Activated CD4-positive, alpha-beta memory T cell treated with anti-CD3 and anti-CD28 coated beads, Interleukin-2, amount 10 ng/mL, durations not matched to agents 7 days and 5 days (primary cell): ENCODE measurements at places on chromosomes 1 and 21.
A peak's percentile ranks its signal among the peaks of the same experiment; 100 is the strongest.

DNA sequence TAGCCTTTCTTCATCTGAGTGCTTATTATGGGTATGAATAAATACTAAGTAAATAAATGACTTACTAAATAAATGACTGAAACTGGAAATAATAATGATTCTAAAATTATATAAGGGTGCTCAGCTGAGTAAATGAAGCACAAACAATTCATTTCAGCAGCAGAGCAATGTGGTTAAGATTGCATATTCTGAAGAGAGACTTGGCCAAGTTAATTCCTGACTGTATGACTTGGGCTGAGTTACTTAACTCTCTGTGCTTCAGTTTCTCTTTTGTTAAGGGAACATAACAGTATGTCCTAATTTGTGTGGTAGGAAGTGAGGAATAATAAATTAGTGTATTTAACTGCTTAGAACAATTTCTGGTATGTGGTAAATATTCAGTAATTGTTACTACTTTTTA, 19.1 kb downstream of the AGL start:
- DNase-seq: no peak

DNA sequence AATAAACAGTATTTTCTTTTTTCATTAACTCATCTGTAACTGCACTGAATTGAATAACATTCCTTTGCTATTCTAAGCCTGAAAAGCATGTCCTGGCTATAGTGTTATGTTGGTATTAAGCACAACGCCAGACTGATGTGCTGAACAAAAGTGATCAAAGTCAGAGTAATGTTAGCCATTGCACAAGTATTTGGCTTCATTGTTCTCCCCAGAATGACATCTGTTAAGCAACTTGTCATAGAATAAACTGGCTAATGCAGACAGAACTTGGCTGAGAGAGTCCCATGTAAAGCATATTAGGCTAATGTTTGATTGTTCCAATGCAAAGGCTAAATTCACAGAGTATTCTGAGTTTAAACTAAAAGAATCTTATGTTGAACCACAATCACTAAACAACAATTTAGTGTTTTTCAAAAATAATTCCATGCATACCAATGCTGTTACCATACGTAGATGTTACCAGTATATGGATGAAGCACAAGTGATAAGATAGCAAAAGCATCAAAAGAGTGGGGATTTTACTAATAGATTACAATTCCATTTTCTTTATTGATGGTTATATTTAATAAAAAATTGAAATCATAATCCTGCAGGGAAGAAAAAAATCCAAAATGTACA, 235.3 kb upstream of the DMRTA2 start:
- no peak for DNase-seq

GRCh38 chr1:223765036-223765718, 52.8 kb downstream of the CAPN2 start:
- DNase-seq: no peak

GRCh38 chr1:244710474-244711062, 57.6 kb downstream of the DESI2 start:
- DNase-seq: no peak

- peak; percentile 94 for DNase-seq
These were observed 12.5 kb downstream of the TRAF3IP3 start for GRCh38 chr1:209768354-209768774.

GRCh38 chr1:60185684-60186083, 112.1 kb upstream of the C1orf87 start:
- no peak for DNase-seq

DNA sequence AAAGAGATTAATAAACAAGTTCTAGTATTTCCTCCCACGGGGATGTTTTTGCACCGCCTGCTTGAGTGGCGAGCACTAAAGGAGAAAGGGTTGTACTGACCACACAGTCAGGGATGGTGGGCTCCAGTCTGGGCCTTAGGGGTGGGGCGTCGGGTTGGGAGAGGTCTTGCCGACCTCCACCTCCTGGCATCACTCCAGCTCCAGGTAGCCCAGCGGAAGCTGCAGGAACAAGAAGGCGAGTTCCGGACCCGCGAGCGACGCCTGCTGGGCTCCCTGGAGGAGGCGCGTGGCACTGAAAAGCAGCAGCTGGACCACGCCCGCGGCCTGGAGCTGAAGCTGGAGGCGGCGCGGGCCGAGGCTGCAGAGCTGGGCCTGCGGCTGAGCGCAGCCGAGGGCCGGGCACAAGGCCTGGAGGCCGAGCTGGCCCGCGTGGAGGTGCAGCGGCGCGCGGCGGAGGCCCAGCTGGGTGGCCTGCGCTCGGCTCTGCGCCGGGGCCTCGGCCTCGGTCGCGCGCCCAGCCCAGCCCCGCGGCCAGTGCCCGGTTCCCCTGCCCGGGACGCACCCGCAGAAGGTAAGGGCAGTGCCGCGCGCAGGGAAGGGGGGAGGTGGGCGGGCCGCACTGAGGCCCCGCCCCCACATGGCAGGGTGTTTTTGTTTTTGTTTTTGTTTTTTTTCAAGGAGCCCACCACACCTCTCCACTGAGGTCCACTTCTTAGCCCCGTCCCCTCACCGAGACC, 19.7 kb downstream of the MFAP2 start:
- peak; percentile 86 for DNase-seq

DNA sequence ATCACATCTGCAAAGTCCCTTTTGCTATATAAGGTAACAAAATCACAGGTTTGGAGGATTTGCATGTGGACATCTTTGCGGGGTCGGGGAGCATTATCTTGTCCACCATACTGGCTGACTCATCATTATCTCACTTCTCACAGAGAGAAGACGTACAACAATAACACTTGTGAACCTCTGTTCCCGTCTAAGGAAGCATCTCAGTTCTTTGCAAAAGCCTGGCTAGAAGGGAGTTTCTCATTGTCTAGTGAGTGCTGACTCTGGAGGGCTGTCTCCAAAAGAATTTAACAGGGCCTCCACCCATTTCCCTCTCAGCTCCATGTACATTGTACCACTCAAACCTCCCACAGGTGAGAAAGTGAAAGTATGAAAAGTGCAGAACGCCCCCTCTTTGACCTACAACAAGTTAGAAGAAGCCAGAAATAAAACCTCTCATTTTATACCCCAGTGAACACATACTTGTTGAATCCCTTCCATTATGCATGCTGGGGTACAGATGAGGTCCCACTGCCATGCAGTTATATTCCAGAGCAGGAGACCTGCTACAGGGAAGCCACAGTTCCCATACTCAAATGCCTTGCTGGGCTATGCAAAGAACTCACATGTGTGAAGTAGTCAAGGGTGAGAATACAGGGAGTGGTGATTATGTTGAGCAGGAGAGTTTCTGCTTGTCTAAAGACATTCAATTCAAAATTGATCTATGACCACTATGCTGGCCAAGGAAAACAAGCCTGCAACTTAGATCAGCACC, 121.7 kb upstream of the PRDX6 start:
- no peak for DNase-seq

GRCh38 chr1:228370941-228371740, 35.5 kb downstream of the TRIM11 start:
- no peak for DNase-seq

DNA sequence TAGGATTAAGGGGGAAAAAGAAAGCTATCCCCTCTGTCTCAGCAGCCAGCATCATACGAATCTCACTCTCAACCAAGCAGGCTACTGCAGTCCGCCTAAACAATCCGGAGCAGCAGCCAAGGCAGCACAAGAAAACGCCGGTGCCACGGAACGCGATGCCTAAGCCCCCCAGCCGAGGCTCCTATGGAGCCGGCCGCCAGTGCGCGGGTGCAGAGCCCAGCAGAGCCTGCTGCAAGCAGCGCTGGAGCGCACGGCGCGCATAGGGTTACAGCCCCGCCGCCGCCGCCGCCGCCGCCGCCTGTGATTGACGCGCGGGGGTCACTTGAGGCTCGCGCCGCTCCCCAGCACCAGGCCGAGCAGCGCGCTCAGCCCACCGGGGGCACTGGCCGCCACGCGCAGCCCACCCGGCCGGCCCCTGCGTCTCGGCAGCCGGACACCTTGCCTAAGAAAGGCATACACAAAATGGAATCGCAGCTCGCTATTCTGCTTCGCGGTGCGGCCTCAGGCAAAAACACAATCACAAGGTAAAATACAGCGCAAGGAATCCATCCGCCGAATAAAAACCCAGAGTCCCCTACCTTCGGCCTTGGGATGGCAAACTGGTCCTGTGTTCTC, 780 bp downstream of the HIVEP3 start:
- DNase-seq: peak; percentile 54

GRCh38 chr1:178339834-178340233, 156.9 kb downstream of the CLEC20A start:
- no peak for DNase-seq

GRCh38 chr1:156656806-156657740, 15.2 kb downstream of the BCAN start:
- peak; percentile 75 for DNase-seq

GRCh38 chr1:171141688-171142415, 43.2 kb upstream of the FMO2 start:
- no peak for DNase-seq

GRCh38 chr1:238727670-238728069, 658.7 kb upstream of the CHRM3 start:
- no peak for DNase-seq

- DNase-seq: no peak
These were observed 37.6 kb downstream of the MTARC1 start for GRCh38 chr1:220824031-220824989.
